HuH-7.5 (cell line): ENCODE measurements at places on chromosomes 2 and 18.

DNA sequence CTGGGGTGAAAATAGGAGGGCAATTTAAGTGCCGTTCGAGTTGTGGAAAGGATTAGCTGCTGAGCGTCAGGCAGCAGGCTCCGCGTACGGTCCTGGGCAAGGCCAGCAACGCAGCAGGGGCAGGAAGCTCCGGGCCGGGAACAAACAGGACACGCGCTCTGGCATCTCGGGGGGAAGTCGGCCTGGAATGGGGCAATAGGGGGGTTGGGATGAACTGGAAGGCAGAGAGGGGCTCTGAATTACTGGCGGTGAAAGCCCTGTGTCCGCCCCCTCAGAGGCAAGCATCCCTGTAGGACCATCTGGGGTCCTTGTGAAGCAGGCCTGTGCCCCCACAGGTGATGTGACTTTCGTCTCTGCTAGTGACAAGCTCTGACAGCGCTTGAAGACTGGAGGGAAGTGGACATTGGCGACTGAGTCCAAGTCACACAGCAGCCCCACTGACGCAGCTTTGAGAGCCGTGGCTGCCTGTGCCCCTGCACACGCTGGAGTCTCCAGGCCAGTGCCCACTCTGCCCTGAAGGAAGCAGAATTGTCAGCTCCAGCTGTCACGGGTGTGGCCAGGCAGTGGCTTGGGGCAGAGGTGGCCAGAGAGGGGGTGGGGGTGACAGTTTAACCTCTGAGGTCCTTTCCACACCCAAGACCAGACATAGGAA, 22.3 kb downstream of the GPR35 start:
- DNase-seq = no peak

DNA sequence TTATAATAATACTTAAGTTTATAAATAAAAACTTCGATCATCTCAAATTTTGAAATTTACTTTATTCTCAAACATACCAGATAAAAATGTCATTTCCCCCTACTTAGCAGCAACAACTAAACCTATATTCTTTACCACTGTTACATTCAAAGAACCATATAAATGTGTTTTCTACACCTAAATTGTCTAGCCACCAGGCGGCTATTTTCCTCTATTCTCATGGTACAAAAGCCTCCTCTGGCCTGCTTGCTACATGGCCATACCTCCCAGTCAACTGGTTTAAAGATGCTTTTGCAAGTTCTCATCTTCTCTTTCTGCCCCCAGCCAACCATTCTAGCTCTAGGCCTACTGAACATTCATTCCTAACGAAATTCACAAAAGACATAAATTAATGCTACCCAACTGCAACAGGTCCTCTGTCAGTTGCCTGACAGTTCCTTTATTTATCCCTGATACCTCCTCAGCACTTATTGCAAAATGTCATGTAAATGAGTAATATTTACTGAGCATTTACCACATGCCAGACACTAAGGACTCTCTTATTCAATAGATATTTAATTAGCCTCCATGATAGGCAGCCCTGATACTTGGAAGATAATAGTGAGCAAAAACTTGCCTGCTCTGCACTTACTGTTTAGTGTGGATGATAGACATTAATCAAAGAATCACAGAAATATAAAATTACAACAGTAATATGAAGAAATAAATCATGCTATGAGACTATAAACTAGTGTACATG, 5.0 kb downstream of the C1D start:
- DNase-seq = no peak

- DNase-seq = no peak
These were observed 48.9 kb downstream of the POLR1A start for GRCh38 chr2:86056590-86057331.

DNA sequence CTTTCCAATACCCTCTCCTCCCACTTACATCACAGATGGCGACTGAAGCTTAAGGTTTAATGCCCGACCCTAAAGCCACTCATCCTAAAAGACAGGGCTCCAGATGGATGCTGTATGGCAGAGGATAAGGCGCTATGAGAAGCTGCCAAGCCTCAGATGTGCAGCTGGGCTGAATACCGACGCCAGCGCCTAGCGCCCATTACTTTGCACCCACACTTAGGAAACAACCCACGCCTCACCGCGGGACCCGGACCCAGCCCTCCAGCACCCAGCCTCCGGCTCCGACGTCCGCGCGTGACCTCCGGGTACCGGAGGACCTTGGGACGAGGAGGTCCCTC, 335 bp downstream of the TRAK2 start:
- no peak for DNase-seq

GRCh38 chr2:218988650-218989049, 3.7 kb upstream of the FEV start:
- no peak for DNase-seq

DNA sequence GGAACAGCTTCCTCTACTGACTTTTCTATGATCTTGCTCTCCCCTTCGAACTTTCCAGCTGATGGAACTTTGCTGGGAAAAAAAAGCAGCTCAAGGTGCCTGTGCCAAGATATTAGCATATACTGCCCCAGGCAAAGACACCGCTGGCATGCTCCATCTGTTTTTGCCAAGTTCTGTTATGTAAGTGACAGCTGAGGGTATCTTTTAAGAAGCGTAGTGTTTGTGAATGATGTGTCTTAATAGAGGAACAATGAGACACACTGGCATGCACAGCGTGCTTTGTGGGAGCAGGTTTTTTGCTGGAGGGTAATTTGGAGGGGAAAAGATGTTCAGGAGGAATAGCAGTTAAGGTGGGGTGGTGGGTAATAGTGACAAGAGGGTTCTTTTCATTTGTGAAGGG, 47.8 kb downstream of the SLC4A3 start:
- DNase-seq = no peak

DNA sequence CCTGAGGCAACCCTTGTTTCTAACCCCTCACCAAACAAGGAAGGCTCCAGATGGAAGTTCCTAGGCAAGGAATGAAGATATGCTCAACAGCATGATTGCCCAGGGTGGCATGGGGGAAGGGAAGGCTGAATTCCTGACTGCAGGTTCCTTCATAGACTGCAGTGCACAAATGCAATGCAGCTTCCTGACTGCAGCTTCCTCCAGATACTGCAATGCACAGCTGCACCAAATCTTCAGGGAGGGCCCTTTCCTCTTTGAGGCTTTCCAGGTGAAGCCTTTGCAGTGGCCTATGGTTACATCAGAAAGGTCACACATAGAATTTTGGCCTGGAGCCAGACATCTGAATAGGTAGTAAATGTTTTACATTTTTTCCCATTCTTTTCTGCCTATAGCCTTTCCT, 58.8 kb upstream of the DYNAP start:
- DNase-seq = no peak

DNA sequence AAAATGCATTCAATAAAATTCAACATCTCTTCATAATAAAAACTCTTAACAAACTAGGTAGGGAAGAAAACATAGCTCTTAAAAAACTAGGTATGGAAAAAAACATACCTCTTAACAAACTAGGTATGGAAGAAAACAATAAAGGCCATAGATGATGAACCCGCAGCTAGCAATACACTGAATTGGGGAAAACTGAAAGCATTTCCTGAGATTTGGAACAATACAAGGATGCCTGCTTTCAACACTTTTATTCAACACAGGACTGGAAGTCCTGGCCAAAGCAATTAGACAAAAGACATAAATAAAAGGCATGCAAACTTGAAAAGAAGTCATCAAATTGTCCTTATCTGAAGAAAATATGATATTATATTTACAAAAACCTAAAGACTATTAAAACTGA, 67.8 kb downstream of the NCKAP1 start:
- no peak for DNase-seq

DNA sequence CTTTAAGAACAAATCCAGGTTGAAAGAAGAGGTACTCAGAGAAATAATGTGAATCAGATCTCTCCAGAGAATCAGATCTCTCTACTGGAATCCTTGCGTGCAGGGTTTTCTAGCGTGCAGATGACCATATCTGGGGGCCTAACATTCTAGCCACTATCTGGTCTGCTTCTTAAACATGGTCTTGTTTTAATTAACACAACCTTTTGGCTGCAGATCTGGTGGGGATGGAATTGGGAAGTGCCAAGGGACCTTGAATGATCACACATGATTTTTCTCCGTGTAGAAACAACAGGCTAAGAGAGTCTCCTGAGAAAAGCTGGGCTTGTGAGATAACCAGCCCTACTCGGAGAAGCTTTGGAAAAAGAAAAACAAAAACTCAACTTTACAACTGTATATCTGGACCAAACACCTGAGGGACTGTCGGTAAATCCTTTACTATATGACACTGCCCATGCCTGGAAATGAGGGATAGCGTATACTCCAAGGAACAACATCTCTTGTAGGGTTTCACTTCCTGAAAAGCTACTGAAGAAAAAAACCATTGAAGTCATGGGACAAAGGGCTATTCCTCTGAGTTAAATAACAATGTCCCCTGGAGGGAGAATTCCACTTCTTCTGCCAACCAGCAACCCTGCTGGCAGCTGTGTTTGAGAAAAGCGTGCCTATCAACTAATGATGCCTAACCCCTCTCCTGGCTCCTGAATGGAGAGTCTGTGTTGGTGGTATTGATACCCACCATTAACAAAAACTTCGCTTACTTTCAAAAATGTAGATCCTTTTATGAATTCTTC, 171.0 kb upstream of the REV1 start:
- DNase-seq = no peak

GRCh38 chr2:101881131-101881530, 110.6 kb upstream of the IL1R2 start:
- no peak for DNase-seq

DNA sequence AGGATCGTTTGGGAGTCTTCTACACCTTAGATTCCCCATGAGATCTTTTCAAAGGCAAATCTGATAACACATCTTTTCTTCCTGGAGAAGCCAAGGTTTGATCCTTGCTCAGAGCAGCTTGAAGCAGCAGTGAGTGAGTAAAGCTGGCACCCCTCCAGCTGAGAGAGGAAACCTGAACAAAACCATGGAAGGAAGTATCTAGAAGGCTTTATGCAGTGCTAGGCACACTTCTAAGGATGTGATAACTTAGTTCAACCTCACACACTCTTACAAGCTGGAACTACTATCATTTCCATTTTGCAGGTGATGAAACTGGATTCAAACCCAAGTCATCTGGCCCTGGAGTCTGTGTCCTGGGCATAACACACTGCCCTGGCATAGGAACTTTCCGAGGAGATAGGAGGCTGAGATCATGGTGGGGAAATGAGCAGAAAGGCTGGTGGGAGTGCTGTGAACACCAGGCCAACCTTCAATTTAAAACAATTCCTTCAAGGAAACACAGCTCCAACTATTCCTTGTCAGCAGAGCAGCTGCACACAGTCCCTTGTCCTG, 71.2 kb downstream of the CTAGE1 start:
- DNase-seq = no peak

GRCh38 chr2:205758500-205758899, 76.2 kb downstream of the NRP2 start:
- DNase-seq = no peak

- no peak for DNase-seq
These were observed 101.7 kb upstream of the RBBP8 start for GRCh38 chr18:22831441-22831904.
